Adrenal gland (tissue), 19 donors: ENCODE measurements at places on chromosomes 7 and 10. TPM values are rescaled to one million over a fixed set of nuclear protein-coding genes. Genes with fewer than 3 reads are reported as not detected.

GRCh38 chr7:41692251-41692650 is 10.6 kb downstream of the INHBA start:
- no peaks in the 10 kb centered on the region for H3K36me3 ChIP-seq
- H3K27me3 ChIP-seq = no peaks in the 10 kb centered on the region
- no peak overlapping the region for H3K27ac ChIP-seq
- H3K4me1 ChIP-seq = no peaks in the 10 kb centered on the region
- no peak overlapping the region for H3K4me3 ChIP-seq

DNA sequence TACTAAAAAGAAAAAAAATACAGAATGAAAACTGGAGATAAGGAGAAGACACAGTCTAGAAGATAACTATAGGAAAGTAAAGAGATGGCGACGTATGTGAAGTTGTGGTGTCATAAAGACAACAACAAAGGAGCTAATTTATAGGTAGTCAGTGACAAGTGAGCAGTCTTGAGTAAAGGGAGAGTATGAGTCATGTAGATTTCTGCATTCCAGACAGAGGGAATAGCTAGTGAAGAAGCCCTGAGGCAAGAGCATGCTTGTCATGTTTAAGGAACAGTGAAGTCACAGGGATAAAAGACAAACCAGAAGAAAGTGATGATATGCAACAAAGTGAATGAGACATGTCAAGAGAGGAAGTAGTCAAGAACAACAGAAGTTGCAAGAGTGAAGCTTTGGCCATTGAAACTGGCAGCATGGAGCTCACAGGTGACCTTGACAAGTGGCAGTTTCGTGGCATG is 2.3 kb upstream of the MIOS start:
- H3K4me1 ChIP-seq = peaks cover 30% of the 10 kb centered on the region
- H3K4me3 ChIP-seq = no peak overlapping the region
- no peaks in the 10 kb centered on the region for H3K36me3 ChIP-seq
- H3K27me3 ChIP-seq = no peaks in the 10 kb centered on the region
- DNase-seq = no peak
- peak overlapping the region; percentile 27 for H3K27ac ChIP-seq

- H3K36me3 ChIP-seq = no peaks in the 10 kb centered on the region
- H3K27me3 ChIP-seq = no peaks in the 10 kb centered on the region
- H3K4me1 ChIP-seq = no peaks in the 10 kb centered on the region
- no peak for DNase-seq
- no peak overlapping the region for H3K4me3 ChIP-seq
- no peak overlapping the region for H3K27ac ChIP-seq
Measured at GRCh38 chr7:100003711-100004661, 11.4 kb upstream of the ZKSCAN1 start.

DNA sequence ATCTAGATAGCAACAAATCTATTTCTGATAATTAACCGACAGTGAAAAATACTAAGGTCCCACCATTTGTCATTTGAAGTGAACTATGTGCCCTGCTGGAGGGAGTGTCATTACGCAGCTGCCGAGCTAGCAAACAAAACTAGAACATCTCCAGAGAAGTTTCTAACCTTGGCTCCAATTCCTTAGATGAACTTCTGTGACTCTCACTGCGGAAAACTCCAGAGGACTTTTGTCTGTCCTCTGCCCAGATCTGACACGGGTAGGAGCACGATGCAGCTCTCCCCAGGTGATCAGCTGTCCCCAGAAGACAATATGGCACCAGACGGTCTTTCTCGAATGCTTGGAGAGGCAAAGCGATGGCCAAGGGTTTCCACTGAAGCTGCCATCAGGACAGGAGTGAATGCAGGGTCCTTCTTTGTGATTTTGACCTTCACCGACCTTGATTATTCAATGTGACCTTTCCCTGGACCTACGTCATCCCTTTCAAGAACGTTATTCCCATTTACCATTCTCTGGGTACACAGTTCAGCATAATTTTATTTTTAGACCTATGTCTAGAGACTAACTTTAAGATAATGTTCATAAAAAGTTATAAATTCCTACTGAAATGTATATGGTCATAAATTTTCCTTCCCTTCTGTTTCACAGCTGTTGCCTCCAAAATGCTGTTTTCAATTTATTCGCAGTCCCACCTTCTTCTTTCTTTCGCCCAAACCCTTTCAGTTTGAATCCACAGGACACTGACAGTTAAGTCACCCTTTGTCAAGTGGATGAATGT is 116.7 kb upstream of the C7orf33 start:
- no peaks in the 10 kb centered on the region for H3K36me3 ChIP-seq
- no peak overlapping the region for H3K4me3 ChIP-seq
- no peak for DNase-seq
- no peaks in the 10 kb centered on the region for H3K4me1 ChIP-seq

The IMPDH1 gene
- 25.6 TPM for total RNA-seq

The ASB13 gene
- 34.6 TPM for total RNA-seq

The MAT1A gene
- total RNA-seq = 0.70 TPM

The MMP21 gene
- not detected for total RNA-seq

DNA sequence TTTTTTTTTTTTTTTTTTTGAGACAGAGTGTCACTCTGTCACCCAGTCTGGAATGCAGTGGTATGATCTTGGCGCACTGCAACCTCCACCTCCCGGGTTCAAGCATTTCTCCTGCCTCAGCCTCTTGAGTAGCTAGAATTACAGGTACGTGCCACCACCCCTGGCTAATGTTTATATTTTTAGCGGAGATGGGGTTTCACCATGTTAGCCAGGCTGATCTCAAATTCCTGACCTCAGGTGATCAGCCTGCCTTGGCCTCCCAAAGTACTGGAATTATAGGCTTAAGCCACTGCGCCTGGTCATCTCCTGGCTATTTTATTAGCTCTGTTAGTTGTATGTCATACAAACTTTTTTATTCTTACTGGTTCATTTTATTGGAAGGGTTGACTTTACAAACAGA is 103.0 kb downstream of the LCOR start:
- H3K27ac ChIP-seq = no peak overlapping the region
- H3K36me3 ChIP-seq = no peaks in the 10 kb centered on the region
- no peak overlapping the region for H3K4me3 ChIP-seq

- DNase-seq = no peak
- H3K27me3 ChIP-seq = no peaks in the 10 kb centered on the region
- no peak overlapping the region for H3K27ac ChIP-seq
- no peaks in the 10 kb centered on the region for H3K4me1 ChIP-seq
Measured at GRCh38 chr7:5441840-5442503, 18.3 kb upstream of the TNRC18 start.

DNA sequence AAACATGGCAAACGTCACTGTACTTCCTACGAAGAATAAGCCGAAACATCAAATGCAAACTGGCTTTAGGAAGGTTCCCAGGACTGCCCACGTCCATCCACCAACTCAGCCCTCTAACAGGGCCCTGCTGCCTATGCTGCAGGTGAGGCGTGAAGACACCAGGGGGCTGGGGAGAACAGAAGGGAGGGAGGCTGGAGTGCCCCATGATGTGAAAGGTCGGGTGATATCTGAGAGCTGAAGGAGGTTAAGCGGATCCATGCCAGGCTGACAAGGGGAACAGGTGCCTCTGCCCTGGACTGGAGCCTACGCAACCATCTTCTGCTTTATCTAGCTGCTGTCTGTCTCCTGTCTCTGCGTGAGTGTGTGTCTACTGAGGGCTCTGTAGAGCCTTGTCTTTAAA is 40.2 kb upstream of the ATP6V0A4 start:
- H3K27me3 ChIP-seq = no peaks in the 10 kb centered on the region
- DNase-seq = no peak
- H3K4me1 ChIP-seq = no peaks in the 10 kb centered on the region
